Activated effector memory CD4-positive, alpha-beta T cell treated with Interleukin-2 at 50 U/mL for 16 hours (primary cell): ENCODE measurements at places on chromosomes 7 and 10.

DNA sequence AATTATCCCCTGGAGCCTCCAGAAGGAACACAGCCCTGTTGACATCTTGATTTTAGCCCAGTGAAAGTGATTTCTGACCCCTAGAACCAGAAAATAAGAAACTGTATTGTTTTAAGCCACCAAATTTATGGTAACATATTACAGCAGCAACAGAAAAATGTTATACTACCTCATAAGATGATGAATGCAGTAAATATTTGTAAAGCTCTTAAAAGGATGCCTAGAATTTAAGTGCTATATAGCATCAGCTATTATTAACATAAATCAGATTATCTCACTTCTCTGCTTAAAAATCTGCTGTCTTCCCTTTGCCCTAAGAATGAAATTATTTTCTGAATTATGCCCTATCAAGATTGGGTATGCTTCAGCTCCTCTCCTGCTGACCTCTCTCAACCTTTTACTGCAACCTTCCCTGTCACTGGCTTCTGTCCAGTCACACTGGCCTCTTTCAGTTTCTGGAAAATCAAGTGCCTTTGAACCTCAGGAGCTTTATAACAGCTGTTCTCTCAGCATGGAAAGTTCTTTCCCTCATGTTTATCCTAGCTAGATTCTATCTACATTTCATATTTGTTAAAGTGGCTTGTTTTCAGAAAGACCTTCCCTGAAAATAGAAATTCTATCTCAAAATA is 78.9 kb downstream of the GPR37 start:
- no peak for DNase-seq

DNA sequence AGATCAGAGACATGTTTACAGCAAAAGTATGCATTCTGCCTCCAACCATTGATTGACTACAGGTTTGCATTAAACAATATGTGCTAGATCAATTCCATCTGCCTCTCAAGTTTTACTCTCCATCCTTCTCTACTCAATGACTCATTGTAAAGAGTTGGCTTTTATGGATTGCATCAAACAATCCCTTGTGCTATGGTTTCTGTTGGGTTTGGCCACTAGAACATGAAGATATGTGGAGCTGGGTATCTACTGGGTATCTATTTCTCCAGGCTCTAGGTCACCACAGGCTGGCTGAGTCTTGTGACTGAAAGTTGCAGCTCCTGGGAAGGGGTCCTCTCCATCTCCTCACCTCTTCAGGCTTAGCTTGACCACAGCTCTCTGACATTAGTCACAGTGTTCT is 204.7 kb downstream of the DGKI start:
- no peak for DNase-seq

DNA sequence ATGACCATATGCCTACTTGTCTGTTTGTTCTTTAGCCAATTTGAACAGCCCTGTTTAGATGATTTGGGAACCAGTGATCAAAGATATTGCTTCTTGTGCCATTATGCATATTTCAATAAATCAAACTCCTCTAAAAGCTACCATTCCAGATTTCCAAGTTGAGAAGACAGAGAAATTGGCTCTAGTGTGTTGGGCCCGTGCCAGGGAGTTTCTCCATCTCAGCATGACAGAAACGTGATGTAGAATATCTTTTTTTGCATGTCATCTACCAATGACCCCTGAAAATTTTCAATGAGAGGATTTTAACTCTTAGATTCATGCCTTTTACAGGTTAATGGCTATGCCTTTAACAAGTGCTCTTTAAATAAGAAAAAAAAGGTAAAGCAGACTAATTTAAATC is 50.7 kb upstream of the CABCOCO1 start:
- no peak for DNase-seq

DNA sequence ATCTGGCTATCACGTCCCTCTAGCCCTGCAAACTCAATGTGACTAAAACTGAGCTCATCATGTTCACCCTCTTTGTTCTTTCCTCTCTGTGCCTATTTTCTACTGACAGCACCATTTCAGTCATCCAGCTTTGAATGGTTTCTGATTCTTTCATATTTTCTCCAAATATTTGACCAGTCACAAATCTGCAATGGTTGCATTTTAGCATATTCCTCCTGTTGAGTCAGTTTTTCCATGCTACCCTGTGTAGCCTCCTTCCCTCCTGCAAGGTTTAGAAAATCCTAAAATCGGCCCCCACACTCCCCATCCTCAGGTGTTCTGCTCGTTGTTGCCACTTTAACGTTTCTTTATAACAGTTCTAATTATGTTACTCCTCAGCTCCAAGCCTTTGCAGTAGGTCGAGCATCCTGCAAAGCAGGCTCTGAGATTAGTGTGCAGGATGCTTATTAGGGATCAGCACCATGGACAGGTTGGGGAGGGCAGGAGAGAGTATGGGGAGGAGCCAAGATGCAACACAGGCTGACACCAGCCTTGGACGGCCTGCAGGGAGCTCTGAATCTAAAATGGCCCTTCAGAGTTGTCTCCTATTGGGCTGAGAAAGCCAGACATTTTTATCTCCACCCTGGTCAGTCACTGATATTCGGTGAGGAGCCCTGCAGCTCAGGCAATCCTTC is 531.0 kb upstream of the COBL start:
- no peak for DNase-seq

GRCh38 chr7:127702052-127702652 is 50.2 kb downstream of the SND1 start:
- DNase-seq: no peak

GRCh38 chr10:132306864-132307751 is 642 bp downstream of the STK32C start:
- peak; percentile 16 for DNase-seq
